ENCODE measurements at places on chromosomes 2 and 18.

DNA sequence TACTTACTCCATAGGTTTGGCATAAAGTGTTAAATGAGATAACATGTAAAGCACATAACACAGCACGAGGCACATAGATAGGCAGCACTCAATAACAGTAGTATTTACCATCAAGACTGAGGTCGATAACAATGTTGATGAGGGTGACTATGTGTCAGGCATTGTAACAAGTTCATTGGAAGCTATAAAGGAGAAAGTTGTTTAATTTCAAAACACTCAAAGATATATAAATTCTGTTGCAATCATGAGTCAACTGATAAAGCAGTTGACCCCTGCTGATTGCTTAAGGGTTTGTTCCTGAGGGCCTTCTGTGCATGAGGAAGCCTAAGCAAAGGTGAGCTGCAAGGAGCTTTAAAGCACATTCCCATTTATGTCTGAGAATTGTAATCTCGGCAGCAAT lies 760.5 kb downstream of the SATB2 start:
- DNase-seq, result no peak

GRCh38 chr2:239376351-239376750 lies 24.5 kb downstream of the HDAC4 start:
- DNase-seq, result peak; percentile 64

DNA sequence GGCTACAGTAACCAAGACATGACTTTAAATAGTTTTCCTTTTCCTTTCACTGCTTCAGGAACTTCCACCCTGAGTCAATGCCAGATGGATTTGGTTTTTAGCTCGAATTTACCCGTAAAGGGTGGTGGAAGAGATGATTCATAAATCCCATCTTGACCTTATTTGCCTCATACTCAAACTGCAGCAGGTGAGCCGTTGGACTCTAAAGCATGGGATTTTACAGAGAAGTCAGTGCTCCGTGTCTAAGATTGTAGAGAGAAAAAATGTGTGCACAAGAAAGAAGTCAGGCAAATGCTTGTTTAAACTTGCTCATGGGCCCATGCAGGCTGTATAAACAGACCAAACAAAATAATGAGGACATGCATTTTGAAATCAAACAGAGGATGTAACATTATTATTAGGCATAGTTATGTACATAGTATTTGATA lies 369.7 kb upstream of the TRIB2 start:
- DNase-seq, result no peak

- no peak for DNase-seq
These were observed 64.6 kb downstream of the LTBP1 start for GRCh38 chr2:33011373-33011772.

DNA sequence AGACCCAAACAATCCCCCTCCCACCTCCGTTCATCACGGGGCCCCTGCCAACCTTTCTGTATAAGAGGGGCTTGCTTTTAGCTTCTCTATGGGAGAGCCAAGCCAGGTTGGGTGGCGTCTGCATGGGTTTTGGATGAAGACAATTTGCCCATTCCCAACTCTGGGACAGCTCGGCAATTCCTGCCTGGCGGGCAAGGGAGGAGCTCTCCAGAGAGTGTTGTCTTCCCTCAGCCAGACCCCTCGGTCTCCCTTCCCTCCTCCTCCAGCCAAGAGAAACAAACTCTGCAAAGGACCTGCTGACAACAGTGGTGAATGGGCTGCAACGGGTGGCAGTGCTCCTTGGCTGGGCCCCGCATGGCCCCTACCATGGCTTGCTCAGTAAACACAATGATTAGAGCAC lies 267.2 kb upstream of the HDAC4 start:
- DNase-seq, result no peak

- DNase-seq, result no peak
These were observed 156.8 kb downstream of the STK39 start for GRCh38 chr2:168090366-168091135.

- DNase-seq, result peak; percentile 83
These were observed 341.3 kb downstream of the MYCN start for GRCh38 chr2:16281451-16282335.

DNA sequence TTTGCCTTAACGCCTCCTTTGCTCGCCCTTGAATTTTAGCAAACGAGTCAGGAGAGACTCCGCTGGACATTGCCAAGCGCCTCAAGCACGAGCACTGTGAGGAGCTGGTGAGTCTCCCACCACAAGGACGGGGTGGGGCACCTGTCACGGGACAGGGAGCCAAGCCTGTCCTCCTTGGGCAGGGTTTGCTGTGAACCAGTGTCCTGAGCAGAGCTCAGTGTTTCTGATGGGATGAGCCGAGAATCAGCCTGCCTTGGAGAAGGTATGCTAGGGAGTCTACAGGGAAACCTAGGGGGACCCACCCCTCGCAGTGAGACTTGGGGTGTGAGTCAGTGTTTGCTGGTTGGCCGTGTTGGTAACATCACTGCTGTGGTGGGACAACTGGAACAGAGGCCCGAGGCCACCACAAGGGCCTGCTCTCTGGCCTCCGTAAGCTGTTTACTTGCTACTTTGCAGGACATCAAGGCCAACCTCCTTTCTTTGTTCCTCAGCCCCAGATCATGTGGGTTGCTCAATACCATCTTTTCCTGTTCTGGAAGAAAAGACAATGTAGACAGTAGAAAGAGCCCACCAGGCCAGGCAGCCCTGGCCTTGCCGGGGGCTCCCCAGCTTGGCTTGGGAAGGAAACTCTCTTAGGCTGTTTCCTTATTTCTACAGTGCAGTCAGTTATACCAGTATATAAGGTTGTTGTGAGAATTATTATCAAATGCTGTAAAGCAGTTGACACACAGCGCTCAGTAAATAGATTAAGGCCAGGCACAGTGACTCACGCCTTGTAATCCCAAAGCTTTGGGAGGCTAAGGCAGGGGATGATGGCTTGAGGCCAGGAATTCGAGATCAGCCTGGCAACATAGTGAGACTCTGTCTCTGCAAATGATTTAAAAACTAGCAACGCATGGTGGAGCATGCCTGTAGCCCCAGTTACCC lies 42.4 kb downstream of the ITGB1BP1 start:
- no peak for DNase-seq

DNA sequence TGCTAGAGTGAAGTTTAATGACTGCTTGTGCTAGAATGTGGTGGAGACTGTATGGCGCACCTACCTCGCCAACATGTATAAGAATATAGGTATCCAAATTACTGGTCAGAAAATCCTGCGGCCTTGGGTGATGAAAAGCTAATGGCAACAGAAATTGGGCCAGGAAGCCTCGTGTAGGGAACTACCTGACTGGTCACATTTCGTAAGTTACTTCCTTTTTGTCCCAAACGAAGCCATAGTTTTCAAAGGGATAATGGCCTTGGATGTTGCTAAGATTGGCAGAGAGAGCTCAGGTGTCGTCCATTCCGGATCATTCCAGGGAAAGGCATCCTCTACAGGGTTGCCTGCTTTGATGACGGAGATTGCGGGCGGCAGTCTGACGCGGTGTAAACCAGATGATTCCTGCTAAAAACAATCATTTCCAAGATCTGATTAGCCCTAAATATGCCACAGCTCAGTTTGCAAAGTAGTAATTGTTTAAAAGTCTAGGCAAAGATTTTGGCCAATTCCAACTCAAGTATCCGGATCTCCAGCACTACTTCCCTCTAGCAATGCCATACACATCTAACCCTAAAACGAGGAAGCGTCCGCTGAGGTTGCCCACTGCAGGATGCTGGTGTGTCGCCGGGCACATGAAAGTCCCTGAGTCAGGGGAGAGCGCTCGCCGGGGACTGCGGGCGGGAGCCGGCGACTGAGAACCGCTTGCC lies 708 bp upstream of the MALT1 start:
- DNase-seq, result no peak

GRCh38 chr2:59339121-59339836 lies 1098.2 kb upstream of the FANCL start:
- no peak for DNase-seq

DNA sequence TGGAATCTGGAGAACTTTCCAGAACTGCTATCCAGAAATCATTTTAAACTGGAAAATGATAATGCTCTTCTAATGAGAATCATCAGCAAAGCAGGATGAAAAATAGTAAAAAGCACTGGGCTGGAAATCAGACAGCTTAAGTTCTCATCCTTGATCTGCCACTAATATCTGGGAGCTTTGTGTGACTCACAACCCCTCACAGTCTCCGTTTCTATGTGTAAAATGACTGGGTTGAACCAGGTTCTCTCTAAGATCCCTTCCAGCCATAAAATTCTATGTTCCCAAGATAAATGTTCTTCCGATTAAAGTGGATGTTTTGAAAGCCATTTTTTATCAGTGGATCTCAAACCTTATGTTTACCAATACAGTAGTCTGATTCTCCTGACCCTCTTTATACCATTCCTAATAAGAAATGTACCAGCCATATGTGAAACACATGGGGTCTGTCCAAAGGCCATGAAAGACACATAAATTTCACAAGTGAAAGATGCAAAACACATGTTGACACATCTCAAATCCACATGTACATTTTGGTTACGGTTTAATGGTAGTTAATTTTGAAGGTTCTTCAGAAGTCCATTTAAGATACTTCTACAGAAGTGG lies 188.8 kb downstream of the EN1 start:
- DNase-seq, result no peak
